ENCODE measurements at places on chromosomes 1 and 21.

DNA sequence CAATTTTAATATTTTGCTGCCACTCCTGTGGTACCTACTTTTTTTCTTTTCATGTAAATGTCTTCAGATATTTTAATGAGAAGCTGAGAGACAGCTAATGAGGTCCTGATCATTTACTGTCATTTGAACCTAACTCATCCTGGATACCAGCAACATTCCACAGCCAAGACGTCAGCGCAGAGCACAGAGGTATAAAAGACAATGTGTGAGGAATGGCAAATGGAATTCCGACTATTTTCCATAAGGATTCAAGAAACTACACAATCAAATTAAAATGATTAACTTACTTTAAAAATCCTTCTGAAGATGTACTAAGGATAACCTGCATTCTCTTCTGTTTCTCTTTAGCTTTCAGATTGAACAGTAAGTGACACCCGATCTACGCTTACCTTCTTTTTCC lies 38.8 kb downstream of the HEATR1 start:
- no peak for DNase-seq

GRCh38 chr1:183293241-183293640 lies 107.2 kb downstream of the LAMC2 start:
- DNase-seq, result no peak

GRCh38 chr1:42322577-42322976 lies 12.5 kb downstream of the FOXJ3 start:
- DNase-seq, result no peak

DNA sequence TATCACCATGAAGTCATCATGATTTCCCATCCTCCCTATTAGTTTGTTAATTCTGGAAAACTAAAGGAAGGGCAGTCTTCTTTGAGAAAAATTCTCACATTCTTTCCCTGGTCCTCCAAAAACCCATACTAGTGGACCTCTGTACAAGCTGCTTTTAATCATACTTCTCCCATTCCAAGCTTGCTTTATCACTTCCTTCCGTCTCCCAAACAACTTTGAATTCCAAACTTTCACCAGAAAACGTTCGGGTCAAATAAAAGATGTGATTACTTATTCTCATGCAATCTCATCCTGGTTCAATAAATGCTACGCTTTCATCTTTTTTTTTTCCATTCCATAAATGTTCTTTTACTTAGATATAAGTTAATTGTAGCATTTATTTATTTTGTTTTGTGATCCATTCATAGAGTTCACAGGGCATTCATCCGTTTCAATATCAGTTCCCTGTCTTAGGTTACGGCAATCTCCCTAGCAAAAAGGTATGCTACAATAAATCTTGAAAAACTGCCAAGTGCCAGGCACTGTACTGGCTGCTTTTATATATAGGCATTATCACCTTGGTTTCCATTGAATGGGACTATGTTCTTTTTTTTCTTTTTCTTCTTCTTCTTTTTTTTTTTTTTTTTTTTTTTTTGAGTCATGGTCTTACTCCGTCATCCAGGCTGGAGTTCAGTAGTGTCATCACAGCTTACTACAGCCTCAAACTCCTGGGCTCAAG lies 100.2 kb upstream of the GREM2 start:
- no peak for DNase-seq

GRCh38 chr1:157734321-157734720 lies 33.8 kb upstream of the FCRL3 start:
- DNase-seq, result no peak

GRCh38 chr1:46689897-46690296 lies 18.2 kb downstream of the TEX38 start:
- DNase-seq, result no peak

DNA sequence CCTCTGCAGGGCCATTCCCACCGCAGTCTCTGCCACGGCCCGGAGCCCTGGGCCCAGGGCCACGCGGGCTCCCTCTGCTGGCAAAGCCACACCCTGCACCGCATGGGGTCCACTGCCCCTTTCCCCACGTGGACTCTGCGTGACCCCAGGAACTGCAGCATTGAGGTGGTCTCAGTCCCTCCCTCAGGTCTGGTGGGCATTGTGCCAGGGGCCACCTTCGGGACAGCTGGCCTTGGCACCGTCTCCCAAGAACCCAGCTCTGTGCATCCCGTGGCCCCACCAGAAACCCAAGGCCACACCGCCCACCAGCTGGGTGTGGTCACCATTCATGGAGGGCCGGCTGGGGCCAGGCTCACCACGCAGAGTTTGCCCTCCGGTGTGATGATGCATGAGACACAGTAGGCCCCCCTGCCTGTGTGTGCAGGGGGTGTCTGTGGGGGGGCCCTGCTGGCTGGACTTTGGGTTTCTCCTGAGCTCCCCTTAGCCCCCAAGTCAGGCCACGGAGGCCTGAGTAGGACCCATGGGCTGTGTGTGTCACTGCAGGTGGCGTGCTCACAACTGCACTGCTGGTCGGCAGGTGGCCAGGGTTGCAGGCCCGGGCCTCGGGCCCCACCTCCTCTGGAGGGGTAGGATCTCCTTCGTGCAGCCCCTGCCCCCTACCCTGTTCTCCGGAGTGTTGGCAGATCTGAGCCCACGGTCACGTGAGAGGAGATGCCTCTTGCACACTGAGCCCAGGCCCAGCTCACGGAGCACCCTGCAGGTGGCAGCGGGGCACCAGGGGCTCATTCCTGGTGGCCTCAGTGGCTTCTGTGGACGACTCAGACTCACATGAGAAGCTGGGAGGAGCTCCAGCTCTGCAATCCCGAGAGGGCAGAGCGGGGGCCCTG lies 5.8 kb downstream of the VWA1 start:
- no peak for DNase-seq

GRCh38 chr1:24022581-24023361 lies 42.6 kb upstream of the SRSF10 start:
- no peak for DNase-seq

- no peak for DNase-seq
Observed at GRCh38 chr1:160251687-160252526, 10.4 kb downstream of the DCAF8 start.

DNA sequence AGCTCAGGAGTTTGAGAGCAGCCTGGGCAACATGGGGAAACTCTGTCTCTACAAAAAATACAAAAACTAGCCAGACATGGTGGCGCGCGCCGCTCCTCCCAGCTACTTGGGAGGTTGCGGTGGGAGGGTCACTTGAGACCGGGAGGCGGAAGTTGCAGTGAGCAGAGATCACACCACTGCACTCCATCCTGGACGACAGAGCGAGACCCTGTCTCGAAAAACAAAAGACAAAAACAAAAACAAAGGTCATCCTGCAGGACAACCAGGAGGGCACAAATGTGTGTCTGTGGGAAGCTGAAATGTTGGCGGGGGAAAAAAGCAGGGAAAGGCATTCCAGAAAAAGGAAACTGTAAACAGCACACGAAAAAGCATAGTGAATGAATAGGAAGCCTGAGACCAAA lies 104.1 kb upstream of the HNRNPU start:
- no peak for DNase-seq

DNA sequence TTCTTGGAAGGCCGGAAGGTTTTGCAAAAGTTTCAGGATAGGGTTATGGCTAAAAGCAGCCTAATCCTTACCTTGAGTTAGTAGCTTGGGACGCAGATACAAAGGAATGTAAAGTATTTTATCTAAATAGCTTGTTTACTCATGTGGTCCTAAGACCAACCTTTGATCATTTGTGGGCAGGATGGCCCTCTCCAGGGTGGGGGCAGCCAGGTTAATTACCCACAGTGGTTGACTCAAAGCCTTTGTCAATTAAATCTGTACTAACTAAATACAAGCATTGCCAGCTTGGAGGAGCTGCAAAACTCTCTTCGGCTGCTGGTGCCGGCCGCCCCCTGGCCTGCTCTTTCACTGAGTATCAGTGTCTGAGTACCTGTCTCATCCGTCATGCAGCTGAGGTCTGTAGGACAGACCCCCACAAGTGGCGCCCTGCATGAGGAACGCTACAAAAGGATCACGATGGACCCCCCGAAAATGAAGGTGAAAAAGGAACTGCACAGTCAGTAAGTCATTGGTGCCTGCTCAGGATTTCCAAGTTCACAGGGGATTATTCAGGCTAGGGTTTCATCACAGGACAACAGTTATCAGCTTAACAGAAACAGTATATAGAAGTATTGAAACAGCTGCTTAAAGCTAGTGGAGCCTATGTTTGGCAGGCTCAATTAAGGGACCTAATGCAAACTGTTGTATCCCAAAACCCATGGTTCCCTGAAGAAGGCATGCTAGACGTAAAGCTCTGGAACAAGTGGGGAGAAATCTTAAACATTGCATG lies 212.5 kb upstream of the MAP1LC3C start:
- DNase-seq, result no peak

DNA sequence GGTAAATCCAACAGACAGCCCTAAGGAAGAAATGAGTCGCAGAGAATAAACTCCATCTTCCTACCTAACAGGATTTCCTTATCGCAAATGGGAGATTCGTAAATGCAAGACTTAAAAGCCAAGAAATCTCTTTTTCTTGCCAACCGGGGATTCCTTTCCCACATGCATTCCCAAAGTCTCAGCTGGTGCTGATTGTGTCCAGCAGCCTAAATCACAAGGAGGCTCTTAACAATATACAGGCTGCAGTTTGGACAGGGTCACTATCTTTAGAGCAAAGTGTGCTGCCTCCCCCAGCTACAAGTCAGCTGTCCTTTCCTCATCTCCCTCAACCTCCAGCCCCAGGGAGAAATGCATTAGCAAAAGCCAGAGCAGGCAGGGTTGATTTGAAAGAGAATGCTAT lies 189.8 kb upstream of the PLXNA2 start:
- DNase-seq, result no peak

- DNase-seq, result no peak
Observed at GRCh38 chr1:50779801-50780200, 180.3 kb downstream of the FAF1 start.

GRCh38 chr1:16085522-16085921 lies 12.1 kb upstream of the FAM131C start:
- no peak for DNase-seq

DNA sequence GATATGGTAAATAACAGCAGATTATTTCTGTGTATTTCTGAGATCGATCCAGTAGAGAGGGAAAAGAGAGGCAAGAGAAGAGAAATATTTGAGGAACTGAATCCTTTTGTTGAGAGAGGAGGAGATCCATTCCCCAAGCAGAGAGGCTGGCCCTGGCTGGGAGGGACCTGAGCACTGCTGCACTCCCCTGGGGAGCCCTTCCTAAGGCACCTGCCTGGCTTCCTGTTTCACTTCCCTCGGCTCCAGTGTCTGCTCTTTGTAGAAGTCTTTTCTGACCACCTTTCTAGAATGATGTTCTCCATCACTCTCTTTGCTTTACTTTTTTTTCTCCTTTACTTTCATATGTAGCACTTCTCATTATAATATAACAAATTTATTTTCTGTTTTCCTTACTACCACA lies 42.3 kb upstream of the SLC6A9 start:
- no peak for DNase-seq

- no peak for DNase-seq
Observed at GRCh38 chr1:51165540-51165939, 63.5 kb downstream of the C1orf185 start.

Data from esophagus squamous epithelium (tissue), 5 donors.